ENCODE measurements at places on chromosomes 7 and 10.

DNA sequence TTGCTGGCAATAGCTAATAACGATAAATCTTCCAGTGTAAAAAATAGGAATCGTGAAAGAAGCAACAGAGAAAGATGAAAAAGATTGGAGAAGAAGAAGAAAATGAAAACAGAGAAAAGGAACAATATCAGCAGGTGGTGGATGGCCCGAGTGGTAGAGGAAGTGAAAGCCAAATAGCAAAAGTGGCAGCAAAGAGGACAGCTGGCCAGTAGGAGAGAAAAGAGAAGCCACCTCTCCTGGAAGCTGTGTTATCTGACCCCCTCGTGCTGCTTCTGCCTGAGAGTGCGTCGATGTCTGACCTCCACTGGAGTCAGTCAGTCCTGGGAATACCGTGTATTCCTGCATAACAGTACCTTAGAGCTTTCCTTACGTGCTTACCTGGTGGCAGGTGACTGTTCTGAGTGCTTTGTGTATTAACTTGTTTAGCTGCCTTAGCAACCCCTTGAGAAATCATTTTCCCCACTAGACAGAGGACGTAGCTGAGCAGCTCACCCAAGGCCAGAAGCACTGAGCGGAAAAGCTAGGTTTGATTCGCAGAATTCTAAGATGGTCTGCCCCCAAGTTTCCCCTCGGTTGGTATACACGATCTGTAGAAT is 88.3 kb downstream of the CHN2 start:
- DNase-seq = no peak

DNA sequence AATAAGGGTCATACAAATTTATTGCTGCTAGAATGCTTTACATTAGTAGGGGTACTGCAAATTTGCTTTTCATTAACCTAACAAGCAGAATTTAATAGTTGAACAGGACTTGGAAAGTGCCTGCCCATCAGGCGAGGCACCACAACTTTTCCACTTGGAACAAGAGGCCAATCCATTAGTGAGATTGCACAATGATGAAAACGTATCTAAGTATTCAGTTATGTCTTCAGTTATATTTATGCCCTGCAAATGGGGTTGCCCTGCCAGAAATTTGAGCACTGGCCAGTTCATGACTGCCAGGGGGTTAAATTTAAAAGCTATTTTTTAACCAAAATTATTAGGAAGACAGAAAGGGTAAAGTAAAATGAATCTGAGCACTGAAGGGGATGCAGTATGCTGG is 111.1 kb upstream of the PALS2 start:
- no peak for DNase-seq

GRCh38 chr7:100089458-100090196 is 858 bp downstream of the COPS6 start:
- DNase-seq = no peak

DNA sequence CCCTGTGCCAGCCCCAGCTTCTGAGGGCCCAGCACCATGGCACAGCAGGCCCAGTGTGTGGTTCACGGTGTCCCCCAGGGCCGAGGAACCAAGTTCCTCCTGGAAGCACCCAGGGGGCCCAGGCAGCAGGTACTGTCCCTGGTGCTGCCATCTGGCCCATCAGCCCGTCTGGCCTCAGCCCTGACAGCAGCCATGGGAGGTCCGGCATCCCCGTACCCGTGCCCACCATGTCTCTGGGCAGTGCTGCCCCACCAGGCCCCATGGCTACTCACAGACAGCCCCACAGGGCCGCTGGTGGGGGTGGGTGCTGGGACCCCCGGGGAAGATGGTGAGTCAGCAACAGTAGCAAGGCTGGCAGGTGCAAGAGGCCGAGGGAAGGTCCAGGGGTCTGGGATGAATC is 32.8 kb downstream of the STK32C start:
- DNase-seq = no peak

- DNase-seq = no peak
Measured at GRCh38 chr7:85106719-85107118, 80.1 kb downstream of the SEMA3D start.

Measured in activated T-helper 1 cell treated with anti-CD3 and anti-CD28 coated beads, Interleukin-2, amount 50 U/mL, for 16 hours (primary cell).